Right renal cortex interstitium (tissue), 3 donors: ENCODE measurements at places on chromosomes 7 and 10. TPM values are rescaled to one million over a fixed set of nuclear protein-coding genes. Genes with fewer than 3 reads are reported as not detected.

The ABHD11 gene
- polyA plus RNA-seq, result 24.3 TPM

The BAMBI gene
- 51.1 TPM for polyA plus RNA-seq

The OR2A12 gene
- polyA plus RNA-seq, result not detected

The ZNF862 gene
- polyA plus RNA-seq, result 17.1 TPM
